ENCODE measurements at places on chromosomes 2 and 18.

GRCh38 chr18:26646901-26647300 lies 98.5 kb upstream of the KCTD1 start:
- no peak for DNase-seq

DNA sequence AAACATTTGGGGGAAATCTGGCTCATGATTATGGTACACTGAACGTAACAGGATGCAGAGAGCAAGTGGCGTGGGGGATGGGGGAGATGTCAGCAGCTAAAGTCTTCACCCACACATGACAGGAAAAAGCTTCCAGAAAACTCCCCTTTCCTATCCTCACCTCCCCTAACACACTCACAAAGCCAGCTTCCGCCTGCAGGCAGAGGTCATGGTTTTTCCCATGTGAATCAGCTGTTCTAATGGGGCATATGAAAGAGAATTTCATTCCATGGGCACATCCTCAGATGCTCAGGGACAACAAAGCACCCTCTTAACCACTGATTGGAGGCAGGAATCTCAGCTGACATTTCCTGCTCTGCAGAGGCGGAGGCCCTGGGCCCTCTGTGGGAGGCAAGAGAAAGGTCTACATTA lies 129.1 kb downstream of the TSN start:
- DNase-seq = no peak

- DNase-seq = no peak
Observed at GRCh38 chr2:148616662-148617061, 27.9 kb upstream of the EPC2 start.

- DNase-seq = no peak
Observed at GRCh38 chr18:74392323-74392722, 64.8 kb downstream of the DIPK1C start.

Data from sigmoid colon (tissue), 7 donors.